Common myeloid progenitor, CD34-positive (primary cell): ENCODE measurements at places on chromosomes 2 and 18.

DNA sequence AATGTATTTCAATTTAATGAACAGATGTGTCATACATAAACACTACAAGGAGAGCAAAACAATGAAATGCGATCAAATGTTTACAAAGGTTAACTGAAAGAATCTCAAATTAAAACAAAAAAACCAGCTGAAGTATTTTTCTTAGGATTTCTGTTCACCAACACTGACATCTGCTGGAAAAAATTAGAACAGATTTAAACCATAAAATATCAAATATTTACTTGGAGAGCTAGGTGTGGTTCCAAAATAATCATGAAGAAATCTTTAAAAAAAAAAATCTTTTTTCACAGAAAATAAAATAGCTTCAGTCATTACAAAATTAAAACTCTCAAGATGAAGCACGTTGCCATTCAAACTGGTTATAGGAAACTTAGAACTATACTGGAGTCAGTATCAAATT lies 13.8 kb downstream of the MMADHC start:
- DNase-seq = no peak

GRCh38 chr2:37553411-37554154 lies 117.9 kb downstream of the CDC42EP3 start:
- DNase-seq = no peak

DNA sequence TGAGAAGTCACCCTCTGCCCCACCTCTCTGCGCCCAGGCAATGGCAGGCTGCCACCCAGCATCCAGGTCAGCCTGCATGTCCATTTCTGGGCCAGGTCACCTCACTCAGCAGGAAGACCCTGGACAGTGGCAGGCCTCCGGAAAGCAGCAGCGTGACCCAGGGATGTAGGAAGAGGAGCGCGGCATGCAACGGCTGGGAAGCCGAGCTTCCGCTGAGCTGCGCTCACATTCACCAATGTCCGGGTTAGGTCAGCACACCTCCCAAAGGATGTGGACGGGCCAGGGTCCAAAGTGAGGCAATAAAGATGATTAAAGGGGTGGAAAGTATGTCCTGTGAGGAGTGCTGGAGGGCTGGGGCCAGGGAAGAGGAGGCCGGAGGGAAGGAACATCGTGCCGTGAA lies 174.5 kb downstream of the CTIF start:
- no peak for DNase-seq

DNA sequence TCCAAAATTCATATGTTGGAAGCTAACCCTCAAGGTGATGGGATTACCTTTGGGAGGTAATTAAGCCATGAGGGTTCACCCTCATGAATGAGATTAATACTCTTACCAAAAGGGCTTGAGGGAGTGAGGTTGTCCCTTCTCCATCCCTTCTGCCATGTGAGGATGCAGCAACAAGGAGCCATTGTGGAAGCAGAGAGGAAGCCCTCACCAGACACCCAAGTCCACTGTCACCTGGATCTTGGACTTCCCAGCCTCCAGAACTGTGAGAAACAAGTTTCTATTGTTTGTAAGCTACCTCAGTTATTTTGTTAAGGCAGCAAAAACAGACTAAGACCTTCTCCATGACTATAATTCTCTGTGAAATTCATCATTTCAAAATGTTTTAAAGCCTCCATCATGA lies 125.7 kb downstream of the FAM124B start:
- DNase-seq = no peak

- no peak for DNase-seq
Observed at GRCh38 chr18:60191926-60192325, 180.6 kb downstream of the MC4R start.

- DNase-seq = no peak
Observed at GRCh38 chr2:20060106-20060505, 8.7 kb upstream of the LAPTM4A start.

DNA sequence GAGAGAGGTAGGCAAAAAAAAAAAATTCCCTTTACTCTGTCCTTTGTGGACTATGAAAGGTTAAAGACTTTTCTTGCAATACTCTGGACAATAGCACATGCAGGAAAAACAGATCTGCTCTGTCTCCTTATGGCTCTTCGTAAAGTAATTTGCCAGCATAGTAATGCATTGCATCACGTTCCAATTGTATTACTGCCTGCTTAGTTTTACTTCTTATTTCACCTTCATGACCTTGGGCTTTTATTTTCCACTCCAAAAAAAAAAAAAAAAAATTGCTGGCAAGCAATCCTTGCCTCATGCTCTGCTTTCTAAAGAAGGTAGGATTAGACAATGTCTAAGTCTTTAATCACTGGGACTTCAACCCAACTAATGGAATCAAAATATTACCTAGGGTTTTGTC lies 1802.7 kb downstream of the SUCLG1 start:
- no peak for DNase-seq

- no peak for DNase-seq
Observed at GRCh38 chr18:76953583-76954233, 131.4 kb downstream of the ZNF236 start.

DNA sequence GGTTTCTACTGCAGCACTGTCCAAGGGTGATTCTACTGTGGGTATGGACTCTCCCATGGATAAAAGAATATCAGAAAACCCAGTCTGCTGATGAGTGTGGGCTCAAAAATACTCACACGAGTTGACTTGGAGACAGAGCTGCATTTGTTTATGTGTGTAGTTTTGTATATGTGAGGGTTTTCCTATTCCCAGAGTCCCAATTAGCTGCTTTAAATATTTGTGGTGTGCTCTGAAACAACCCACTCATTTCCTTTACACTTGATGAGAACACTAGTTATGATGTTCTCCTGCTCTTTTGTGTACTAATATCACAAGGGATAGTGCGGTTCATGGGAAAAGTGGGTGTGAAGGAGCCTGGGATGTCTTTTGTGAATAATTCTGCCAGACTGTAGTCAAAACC lies 337.3 kb downstream of the PLCL1 start:
- no peak for DNase-seq

- DNase-seq = no peak
Observed at GRCh38 chr2:9378433-9379390, 44.6 kb downstream of the ITGB1BP1 start.

GRCh38 chr2:97697252-97698235 lies 15.8 kb upstream of the ZAP70 start:
- DNase-seq = peak; percentile 88

DNA sequence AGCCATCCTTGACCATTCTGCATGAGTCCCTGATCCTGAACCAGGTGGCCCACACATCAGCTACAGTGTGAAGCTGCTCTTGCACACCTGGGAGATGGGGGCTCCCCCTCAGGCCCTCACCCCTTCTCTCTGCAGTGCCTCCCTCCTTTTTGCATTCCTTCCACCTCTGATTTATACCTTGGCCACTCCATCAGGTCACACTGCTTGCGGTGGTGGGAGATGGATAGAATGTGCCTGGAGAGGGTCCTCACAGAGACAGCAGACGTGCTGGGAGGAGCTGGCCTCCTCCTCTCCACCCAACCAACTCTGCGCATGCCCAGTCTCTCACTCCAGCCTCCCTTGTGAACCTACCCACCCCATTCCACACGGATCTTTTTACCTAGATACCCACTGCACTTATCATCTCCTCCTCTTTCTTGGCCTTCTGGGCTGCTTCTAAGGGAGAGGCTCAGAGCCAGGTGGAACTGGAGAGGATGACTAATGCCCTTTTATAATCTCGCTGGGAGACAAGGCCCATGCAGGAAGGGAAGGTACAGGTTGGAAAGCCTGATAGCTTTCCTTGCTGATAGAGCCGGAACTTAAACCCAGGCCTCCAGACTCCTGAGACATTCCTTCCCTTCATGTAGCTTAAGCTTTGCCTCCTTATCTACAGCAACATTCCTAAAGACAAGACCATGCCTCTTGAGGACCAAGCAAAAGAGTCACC lies 205.1 kb downstream of the ZBTB7C start:
- no peak for DNase-seq

DNA sequence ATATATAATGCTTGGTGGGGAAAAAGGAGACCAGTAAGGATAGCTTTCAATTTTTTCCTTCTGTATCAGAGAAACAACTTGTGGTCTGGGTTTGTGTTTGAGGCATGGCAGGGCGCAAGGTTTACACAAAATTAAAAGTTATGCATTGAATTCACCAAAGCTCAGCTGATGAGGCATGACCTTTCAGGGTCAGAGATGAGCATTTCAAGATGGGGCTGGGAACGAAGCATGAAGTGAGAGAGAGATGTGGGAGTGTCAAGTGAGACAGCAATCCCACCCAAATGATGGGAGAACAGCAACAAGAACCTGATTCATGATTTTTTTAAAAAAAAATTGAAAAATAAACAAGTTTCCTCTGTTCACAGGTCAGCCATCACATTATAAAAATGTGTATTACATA lies 4.9 kb downstream of the GPR55 start:
- DNase-seq = no peak

GRCh38 chr18:47389210-47389609 lies 137.8 kb upstream of the SKOR2 start:
- DNase-seq = no peak

- DNase-seq = peak; percentile 80
Observed at GRCh38 chr2:79887747-79888374, 375.0 kb downstream of the CTNNA2 start.

DNA sequence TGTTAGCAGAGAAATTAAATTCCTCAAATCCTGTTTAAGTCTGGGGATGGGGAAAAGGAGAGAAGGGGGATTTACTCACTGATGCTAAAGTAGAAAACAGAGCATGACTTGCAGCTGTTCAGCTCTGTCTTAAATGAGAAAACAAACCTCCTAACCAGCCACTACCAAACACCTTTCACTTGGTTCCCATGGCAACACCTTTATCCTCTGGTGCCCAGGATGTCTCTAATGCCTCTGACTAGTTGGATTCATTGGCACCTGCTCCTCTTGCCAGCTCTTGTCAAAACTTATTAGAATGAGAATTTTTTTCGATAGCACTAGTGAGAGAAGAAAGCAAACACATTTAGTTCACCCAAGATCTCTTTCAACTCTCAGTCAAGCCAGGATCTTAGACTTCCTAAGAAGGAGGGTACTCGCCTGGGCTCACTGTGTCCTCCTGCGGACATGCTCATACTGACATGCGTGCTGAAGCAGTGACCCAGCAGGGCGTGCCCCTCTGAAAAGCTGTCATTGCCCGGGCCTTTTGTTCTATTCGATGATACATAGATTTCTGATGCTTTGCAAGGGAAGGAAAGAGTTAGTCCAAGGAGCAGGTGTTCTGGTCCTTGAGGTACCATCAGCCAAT lies 656.0 kb upstream of the CELF4 start:
- DNase-seq = no peak

GRCh38 chr18:56825878-56826277 lies 174.7 kb downstream of the WDR7 start:
- no peak for DNase-seq

GRCh38 chr18:36627637-36628036 lies 201.2 kb downstream of the TPGS2 start:
- no peak for DNase-seq

DNA sequence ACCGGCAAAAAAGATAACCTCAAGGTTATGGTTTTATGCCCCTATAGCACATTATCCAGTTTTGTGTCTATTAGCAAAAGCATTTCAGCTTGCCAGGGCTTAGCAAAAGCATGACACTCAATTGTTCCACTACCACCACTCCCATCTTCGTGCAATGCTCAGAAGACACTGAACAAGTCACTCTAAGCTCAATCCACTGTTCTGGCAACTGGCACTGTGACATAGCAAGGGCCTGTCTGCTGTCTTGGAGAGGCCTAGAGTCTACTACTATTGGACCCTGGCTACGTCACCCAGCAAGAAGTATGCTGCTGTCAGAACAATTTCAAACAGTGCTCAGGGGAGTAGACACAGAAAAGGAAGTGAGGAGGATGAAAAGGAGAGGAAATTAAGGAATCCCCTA lies 103.5 kb upstream of the PPP1CB start:
- no peak for DNase-seq

DNA sequence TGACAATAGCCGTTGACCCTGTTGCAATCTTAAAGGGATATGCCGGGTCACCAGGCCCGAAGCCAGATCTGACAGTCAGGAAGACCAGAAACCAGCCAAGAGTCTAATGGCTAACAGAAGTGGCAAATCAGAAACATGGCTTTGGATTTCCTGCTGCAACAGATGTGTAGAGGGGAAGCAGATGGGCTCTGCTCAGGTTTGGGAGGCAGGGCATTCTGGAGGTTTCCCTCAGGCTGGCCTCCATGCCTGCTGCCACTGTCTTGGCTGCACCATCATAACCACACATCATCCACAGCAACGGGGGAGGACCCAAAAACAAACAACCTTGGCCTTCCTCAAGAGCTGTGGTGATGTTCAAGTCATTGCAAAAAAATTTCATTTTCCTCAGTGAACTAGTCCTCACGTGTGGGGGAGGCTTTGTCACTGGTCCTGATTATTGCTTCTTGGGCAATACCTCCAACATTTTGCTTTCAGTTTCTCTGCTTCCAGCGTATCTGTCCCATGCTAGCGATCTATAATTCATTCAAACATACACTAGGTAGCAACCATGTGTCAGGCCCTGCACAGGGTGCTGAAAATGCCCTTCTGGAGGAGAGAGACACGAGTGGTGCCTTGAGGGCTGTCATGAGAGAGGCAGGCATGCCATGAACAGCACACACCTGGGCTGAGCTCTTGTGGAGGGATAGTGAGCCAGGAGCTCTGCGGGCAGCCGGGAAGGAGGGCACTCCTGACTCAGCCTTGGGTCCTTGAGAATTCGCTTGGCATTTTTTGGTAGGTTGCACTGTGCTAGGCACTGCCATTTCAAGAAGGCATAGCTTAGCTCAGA lies 48.2 kb upstream of the LGALSL start:
- DNase-seq = peak; percentile 24

- DNase-seq = no peak
Observed at GRCh38 chr18:42641996-42642395, 473.5 kb downstream of the RIT2 start.

GRCh38 chr2:223488814-223489213 lies 113.3 kb downstream of the SCG2 start:
- DNase-seq = peak; percentile 28

DNA sequence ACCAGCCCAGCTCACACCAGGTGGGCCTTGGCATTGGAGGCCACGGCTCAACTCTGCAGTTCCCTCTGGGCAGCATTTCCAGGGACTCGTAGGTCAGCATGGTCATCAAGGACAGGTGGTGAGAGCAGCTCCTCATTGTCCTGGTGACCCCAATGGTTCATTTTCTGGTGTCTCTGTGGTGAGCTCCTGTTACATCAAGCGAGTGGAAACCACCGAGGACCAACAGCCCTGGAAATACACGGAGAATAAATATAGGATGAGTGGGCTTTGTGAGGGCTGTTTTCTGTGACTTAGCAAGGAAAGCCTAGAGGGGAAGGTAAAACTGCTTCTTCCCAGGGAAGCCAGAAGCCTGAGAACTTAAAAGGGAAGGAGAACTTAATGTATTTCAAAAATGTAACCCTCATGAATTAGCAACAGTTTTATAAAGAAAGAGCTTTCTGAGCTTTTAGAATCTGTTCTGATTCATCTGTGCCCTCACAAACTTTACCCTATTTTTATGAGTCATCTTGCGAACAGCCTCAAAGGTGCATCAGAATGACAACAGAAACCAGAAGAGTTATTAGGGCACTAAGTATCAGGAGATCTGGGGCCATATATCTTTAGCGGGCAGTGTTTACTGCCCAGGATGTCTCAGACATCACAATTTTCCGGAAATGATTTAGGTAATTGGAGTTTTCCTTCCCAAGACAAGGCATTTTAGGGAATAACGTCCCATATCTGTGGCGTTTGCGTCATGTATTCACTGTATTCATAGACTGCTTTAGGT lies 18.7 kb downstream of the C2orf92 start:
- no peak for DNase-seq

- DNase-seq = no peak
Observed at GRCh38 chr2:200161458-200161857, 145.0 kb upstream of the SPATS2L start.

GRCh38 chr18:22632191-22632590 lies 214.5 kb upstream of the CTAGE1 start:
- DNase-seq = no peak
